Fibroblast of skin of right quadriceps (primary cell): ENCODE measurements at places on chromosomes 5 and 9.

DNA sequence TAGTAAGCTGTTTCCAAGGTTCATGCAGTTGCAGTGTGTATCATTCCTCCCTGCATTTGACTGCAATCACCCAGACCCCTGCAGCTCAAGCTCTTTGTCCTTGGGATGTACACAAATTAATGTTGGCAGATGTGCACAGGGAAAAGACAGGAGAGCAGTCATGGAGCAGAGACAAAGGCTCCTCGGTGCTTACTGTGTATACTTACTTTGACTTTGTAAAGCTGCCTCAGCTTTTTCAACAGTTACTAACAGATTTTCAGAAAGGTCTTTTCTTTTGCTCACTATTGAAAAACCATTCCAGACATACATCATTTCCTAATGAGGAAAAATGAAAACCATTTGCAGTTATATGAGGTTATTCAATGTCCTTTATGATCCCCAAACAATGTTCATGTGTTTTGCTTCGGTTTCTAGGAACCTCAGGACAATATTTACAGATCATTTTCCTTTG lies 124.9 kb downstream of the TTC39B start:
- no peak for DNase-seq

GRCh38 chr9:4620057-4620765 lies 41.9 kb upstream of the PLPP6 start:
- DNase-seq, result no peak

DNA sequence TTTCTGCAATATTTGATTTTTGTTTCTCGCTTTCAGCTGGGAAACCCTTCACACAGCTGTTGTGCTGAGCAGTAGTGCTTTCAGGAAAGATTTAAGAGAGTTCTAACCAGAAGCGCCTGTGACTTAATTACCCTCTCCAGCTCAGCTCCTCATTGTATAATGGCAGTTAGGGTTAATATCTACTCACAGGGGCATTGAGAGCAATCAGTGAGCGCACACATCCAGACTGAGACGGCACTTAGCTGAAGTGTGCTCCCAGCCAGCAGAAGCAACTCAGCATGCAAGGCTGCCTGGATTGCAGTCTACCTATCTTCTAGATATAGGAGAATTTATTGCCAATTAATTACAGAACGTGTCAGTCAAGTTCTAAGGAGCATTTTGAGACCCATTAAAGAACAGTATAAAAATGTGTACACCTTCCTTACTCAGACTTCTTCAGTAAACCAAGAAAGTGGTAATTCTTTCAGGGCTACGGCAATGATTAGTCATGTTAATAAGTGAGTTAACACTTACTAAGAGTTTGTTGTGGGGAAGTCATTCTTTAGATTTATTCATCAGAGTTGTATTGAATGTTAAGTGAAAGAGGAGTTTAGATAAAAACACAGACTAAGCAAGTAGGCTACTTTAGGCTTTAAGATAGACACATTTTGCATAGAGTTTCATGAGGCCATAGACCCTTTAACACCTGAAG lies 111.7 kb upstream of the PCAT7 start:
- DNase-seq, result no peak

DNA sequence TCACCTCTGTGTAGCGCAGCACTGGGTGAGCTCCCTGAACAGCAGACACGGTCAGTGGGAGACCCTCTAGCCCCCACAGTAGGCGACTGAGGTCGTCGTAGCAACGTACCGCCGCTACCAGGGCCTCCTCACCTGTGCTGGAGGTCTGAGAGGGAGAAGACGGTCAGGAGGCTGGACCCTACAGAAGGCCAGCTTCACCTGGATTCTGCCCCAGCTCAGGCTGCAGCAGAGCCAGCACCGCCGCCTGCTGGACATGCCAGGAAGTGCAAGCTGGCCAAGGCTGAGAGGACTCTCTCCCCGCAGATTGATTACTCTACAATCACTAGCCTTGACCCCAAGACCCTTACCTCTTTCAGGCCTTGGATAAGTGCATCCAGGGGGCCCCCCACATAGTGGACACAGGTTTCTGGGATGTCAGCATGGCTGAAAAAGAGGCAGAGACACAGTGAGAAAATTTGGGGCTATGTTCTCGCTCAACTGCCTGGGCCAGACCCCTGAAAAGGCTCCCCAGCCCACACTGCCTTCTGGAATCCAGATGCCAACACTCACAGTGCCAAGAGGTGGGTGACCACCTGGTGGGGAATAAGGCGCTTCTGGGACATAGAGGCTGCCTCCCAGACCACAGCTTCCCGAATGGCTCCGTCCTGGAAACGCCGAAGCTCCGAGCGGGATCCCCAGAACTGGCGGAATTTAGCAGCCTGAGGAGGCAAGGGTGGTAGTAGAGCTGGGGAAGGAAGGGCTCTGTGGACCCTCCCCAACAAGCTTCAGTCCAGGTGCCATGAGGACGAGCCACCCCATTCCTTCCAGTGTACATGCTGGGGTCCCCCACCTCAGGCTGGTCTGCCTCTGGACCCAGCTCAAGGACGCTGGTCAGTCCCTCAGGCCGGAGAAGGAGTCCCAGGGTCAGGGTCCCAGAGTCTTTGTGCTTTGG lies 6.9 kb downstream of the NOL6 start:
- peak; percentile 17 for DNase-seq

GRCh38 chr5:145829708-145830361 lies 5.3 kb downstream of the PRELID2 start:
- no peak for DNase-seq

DNA sequence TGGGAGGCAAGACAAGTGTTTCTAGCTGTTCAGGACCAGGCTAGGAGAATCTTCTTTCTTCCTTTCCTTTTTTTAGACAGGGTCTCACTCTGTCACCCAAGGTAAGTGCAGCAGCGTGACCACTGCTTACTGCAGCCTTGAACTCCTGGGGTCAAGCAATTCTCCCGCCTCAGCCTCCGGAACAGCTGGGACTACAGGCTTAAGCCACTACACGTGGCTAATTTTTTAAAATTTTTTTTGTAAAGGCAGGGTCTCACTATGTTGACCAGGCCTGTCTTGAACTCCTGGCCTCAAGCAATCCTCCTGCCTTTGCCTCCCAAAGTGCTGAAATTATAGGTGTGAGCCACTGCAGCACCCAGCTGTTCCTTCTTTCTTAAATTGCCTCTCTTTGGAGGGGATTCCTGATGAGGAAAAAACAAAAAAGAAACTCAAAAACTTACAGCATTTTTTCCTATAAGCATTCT lies 53.1 kb downstream of the LHFPL2 start:
- DNase-seq, result no peak

- DNase-seq, result no peak
Observed at GRCh38 chr9:121584421-121584820, 67.0 kb upstream of the DAB2IP start.

- DNase-seq, result no peak
Observed at GRCh38 chr9:27565696-27566095, 7.6 kb downstream of the C9orf72 start.

GRCh38 chr9:136840877-136841645 lies 1.2 kb upstream of the AJM1 start:
- DNase-seq, result peak; percentile 54

- DNase-seq, result no peak
Observed at GRCh38 chr5:62653864-62654575, 75.4 kb downstream of the LRRC70 start.

GRCh38 chr9:130860458-130861316 lies 25.6 kb downstream of the ABL1 start:
- DNase-seq, result peak; percentile 97

DNA sequence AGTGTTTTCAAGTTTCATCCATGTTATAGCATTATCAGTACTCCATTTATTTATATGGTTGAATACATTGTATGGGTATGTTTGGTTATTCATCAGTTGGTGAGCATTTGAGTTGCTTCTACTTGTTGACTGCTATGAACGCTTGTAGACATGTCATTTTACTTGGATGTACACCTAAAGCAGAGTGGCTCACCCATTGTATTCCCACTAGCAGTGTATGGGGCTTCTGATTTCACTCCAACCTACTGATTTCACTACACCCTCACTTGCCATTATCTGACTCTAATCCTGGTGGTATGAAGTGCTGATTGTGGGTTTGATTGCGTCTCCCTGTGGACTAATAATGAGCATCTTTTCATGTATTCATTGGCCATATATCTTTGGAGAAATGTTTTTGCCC lies 9.5 kb downstream of the NPM1 start:
- no peak for DNase-seq

DNA sequence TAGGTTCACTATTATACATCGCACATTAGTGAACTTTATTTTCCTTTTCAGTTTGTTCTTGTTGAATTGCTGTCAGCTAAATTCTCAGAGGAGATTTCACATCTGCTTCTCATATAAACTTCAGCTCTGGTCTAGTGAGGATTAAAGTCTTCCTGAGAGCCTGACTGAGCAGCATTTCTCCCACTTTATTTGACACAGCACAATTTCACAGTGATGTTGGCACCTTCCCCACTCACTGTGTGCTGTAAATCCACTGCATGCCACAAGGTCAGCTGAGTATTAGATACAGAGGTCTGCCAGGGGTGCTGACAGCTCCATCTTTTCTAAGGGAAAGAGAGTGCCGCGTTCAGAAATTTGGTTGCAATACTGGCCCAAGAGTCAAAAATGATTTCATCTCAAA lies 567.4 kb downstream of the PRR16 start:
- DNase-seq, result peak; percentile 79

DNA sequence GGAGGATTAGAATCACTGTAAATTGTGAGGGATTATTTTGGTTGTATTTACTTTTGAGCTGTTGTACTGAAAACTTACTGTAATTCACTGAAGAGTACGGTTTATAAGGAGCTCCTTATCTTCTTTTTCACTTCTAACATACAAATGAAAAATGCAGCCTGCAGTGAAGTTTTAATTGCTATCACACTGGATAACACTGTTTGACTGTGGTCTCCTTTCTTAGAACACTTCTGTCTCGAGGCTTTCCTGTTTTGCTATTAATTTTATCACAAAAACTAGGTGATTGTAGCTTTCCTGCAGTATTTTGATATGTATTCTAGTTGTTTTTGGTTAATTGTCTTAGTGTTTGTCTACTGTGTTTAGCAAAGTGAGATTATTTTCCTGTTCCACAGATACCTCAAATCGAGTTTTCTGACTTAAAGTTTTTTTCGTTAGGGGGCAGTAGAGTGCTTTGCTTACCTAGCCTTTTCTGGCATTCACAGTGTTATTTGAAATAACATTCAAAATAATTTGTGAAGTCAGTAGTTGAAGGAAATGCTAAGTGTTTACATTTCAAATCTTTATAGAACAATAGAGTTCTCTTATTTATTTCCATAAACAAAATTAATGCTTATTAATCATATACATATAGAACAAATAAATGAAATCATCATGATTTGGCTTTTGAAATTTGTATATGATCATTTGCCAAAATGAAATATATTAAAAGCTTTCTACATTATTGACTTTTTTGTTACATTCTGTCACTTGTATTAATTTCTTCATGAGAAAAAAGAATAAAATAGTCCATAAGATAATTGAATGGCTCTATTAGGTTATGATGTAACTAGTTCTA lies 52.9 kb downstream of the COMMD10 start:
- peak; percentile 48 for DNase-seq

- no peak for DNase-seq
Observed at GRCh38 chr5:146888351-146888978, 9.9 kb upstream of the PPP2R2B start.

- DNase-seq, result no peak
Observed at GRCh38 chr5:106755789-106756188, 914.9 kb downstream of the EFNA5 start.

DNA sequence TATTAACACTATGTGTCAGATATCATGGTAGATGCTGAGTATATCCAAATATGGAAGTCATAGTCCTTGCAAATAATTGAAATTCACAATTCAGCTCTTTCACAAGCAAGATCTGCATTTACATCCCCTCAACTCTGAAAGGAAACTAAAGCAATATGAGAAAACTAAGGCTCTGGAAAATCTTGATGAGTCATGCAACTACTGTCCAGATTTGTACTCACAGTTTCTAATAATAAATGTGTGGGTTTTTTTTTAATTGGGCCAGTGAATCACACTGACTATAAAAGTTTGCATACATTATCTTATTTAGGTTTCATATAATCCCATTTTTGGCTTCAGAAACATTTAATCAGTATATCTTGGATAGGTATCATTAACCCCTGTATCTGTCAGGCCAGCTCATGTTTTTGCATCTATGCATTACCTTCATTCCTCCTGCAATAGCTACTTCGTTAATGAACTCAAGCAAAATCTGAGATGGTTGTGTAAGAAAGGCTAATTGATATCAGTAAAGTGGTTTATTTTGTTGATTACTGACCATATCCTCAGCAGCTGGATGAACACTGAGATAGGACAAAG lies 58.7 kb upstream of the PRR16 start:
- DNase-seq, result peak; percentile 97

DNA sequence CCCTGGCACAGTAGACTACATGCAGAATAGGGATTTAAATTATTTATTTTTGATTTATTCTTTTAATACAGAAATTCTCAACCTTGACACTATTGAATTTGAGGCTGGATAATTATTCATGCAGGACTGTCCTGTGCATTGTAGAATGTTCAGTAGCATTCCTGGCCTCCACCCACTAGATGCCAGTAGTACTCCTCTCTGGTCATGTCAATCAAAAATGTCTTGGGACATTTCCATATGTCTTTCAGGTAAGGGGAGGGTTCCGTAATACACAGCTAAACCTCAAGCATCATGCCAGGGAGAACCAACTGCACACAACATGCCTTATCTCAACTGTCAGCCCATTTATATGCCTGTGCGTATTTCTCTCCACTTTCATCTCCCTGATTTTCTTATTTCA lies 231.8 kb downstream of the BRINP1 start:
- no peak for DNase-seq

GRCh38 chr9:91048749-91049148 lies 247.1 kb downstream of the SYK start:
- DNase-seq, result no peak

DNA sequence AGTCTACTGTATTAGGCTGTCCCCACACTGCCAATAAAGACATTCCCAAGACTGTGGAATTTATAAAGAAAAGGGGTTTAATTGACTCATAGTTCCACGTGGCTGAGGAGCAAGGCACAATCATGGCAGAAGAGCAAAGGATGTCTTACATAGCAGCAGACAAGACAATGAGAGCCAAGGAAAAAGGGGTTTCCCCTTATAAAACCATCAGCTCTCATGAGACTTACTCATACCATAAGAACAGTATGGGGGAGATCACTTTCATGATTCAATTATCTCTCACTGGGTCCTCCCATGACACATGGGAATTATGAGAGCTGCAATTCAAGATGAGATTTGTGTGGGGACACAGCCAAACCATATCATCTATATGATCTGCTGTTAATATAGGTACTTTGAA lies 14.8 kb upstream of the FSTL4 start:
- DNase-seq, result no peak

- DNase-seq, result no peak
Observed at GRCh38 chr5:30030101-30030500, 1163.4 kb upstream of the CDH6 start.

DNA sequence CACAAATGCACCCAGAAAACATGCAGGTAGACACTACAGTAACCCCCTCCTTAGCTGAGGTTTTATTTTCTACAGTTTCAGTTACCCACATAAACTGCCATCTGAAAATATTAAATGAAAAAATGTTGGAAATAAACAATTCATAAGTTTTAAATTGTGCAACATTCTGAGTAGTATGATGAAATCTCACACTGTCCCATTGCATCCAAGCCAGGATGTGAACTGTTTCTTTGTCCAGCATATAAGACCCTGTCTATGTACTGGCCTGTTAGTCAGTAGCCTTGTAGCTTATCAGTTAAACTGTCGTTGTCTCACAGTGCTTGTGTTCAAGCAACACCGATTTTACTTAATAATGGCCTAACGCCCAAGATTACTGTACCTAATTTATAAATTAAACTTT lies 630.5 kb downstream of the ANXA1 start:
- peak; percentile 1 for DNase-seq

- no peak for DNase-seq
Observed at GRCh38 chr5:146758076-146758475, 120.5 kb downstream of the PPP2R2B start.
